OCI-LY7 (cell line): ENCODE measurements at places on chromosomes 11 and 22.

DNA sequence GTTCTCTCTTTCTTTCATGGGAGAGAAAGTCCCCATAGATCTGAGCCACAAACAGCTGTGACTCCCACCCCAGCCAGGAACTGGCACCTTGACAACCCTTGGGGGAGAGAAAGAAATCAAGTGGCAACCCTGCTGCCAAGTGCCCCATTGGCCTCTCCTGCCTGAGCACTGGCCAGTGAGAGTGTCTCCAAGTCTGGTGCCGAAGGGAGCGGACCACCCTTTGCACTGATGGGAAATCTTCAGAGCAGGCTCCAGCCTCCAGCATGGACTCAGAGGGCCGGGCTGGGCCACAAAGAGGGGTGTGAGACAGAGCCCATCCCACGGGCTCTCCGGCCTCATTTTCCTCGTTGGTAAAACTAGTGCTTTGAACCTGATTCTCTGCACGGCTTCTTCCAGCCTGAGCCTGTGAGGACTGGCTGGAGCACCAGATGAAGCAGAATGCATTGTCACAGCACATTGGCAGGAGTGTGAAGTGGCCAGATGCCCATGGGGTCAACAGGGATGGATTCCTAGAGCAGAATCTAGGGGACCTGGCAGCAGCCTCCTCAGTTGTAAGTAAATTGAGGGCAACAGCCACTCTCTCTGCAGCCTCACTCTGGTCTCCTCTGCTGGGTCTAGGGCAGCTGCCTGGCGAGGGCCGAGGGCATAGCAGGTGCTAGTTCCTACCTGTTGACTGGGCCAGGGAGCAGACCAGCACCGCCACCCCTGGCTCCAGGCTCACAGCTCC, 81.4 kb downstream of the TRIM29 start:
- no peak for DNase-seq

GRCh38 chr11:128496692-128497060, 90.7 kb downstream of the ETS1 start:
- DNase-seq = no peak

DNA sequence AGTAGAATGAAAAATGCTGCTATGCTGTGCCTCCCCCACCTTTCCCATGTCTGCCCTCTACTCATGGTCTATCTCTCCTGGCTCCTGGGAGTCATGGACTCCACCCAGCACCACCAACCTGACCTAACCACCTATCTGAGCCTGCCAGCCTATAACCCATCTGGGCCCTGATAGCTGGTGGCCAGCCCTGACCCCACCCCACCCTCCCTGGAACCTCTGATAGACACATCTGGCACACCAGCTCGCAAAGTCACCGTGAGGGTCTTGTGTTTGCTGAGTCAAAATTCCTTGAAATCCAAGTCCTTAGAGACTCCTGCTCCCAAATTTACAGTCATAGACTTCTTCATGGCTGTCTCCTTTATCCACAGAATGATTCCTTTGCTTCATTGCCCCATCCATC, 14.9 kb upstream of the HBE1 start:
- no peak for DNase-seq

DNA sequence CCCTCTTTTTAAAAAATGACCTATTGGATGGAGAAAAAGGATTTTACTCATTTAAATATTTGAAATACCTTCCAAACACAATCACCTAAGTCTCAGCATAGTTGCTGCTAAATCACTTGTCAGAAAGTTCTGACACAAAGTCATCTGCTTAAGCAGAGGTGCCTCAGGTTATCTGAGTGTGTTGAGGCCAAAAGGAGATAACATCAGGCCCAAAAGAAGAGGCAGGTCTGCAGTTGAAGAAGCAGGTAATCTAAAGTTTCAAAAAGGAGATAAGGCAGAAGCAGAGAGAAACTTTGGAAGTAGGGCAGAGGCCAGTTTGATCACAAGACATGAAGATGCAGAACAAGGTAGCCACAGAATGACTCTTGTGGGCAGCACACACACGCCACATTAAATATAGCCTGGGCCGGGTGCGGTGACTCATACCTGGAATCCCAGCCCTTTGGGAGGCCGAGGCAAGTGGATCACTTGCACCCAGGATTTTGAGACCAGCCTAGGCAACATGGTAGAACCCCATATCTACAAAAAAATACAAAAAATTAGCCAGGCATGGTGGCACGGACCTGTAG, 175.7 kb upstream of the API5 start:
- DNase-seq = no peak

DNA sequence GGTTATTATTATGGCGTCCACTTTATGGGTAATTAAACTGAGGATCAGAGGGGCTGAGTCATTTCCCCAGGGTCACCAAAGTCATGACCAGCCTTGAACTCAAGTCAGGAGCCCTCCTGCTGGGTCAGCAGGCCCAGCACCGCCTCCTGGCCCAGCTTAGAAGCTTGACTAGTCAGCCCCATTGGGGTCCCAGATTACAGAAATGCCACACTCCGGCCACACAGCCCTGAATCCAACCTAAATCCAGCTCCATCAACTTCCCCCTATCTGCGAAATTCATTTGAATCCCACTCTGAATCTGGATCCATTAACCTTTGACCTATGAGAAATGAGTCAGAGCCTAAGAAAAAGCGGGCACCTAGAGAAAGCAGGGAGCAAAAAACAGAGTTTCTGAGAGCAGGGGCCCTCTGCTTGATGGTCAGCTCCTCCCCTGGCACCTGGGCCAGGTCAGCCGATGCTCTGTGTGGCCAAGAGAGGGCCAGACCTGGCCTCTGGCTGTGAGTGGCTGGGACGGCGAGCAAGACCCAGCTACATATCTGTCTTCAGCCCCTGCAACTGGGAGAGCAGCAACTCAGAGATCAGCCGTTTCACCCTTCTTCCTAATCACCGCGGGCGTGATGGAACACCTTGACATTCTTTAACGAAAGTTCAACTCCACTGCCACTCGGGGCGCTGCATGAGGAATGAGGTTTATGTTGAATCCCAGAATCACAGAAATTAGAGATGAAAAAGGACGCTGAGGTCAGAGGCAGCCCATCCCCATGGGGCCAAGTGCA, 196.1 kb downstream of the TRIM29 start:
- no peak for DNase-seq

- DNase-seq = no peak
Observed at GRCh38 chr22:42500836-42501179, 18.8 kb downstream of the RRP7A start.
